ENCODE measurements at places on chromosomes 5 and 9. TPM values are rescaled to one million over a fixed set of nuclear protein-coding genes. Genes with fewer than 3 reads are reported as not detected.

DNA sequence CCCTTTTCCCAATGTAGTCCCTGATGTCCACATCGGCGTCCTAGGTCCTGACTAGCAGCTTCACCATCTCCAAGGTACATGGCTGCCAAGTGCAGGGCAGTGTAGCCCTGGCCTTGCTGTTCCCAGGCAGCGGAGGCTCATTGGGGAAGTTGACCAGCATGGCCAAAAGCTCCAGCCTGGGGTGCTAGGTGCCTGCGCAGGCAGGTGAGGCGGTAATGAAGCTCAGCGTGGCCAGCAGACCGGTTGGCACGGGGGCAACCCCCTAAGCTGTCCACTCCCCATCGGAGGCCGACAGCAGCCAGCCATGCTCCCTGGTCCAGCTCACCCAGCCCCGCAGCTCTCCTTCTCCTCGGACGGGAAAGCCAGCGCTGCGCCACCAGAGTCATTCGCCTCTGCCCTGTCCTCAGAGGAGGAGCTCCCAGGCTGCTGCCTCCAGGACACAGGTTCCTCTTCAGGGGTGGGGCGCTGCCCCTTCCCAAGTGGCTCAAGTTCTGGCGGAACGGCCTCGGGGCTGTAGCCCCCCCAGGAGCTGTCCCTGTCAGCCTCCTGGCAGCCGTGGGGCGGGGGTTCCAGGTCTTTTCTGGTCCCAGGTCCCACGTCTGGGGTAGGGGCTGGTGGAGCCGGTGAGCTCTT lies 1218.2 kb downstream of the FOXD4L5 start:
- no peak for DNase-seq

GRCh38 chr5:115589043-115589442 lies 13.2 kb downstream of the TICAM2 start:
- DNase-seq: no peak

GRCh38 chr9:3386753-3387152 lies 139.0 kb downstream of the RFX3 start:
- no peak for DNase-seq

DNA sequence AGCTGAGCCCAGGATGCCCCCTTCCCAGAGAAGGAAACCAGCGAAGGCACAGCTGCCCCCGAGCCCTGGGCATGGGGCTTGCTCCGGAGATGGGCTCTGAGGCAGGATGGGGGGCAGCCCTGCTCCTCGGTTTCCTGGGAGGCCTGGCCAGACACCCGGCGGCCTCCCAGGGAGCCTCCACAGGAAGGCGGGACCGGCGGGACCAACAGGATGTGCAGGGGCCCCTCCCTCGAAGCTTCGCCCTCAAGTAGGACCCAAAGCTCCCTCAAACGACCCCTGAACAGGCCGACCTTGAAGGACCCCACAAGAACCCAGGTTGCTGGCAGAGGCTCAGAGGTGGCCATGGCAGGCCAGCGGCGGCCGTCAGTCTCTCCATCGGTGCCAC lies 11.7 kb downstream of the EXD3 start:
- DNase-seq: no peak

CCL19 gene
- total RNA-seq: 27.1 TPM

OR13C9 gene
- total RNA-seq: not detected
